Pancreas (tissue), 10 donors: ENCODE measurements at places on chromosomes 11 and 22. TPM values are rescaled to one million over a fixed set of nuclear protein-coding genes. Genes with fewer than 3 reads are reported as not detected.

The GGTLC2 gene
- total RNA-seq: not detected

The ARCN1 gene
- total RNA-seq: 89.8 TPM

The MIF gene
- total RNA-seq: 184 TPM

The YPEL4 gene
- total RNA-seq: 0.25 TPM

- no peak for DNase-seq
These were observed 20.6 kb downstream of the IGSF9B start for GRCh38 chr11:133936136-133936535.

- peak; percentile 76 for DNase-seq
These were observed 2.5 kb downstream of the IL17REL start for GRCh38 chr22:50009765-50010675.

GRCh38 chr11:64619811-64620380 is 28.9 kb downstream of the SLC22A12 start:
- peak; percentile 60 for DNase-seq
